ENCODE measurements at places on chromosomes 13 and 19.

- no peak for DNase-seq
Measured at GRCh38 chr13:66926851-66927524, 303.1 kb downstream of the PCDH9 start.

DNA sequence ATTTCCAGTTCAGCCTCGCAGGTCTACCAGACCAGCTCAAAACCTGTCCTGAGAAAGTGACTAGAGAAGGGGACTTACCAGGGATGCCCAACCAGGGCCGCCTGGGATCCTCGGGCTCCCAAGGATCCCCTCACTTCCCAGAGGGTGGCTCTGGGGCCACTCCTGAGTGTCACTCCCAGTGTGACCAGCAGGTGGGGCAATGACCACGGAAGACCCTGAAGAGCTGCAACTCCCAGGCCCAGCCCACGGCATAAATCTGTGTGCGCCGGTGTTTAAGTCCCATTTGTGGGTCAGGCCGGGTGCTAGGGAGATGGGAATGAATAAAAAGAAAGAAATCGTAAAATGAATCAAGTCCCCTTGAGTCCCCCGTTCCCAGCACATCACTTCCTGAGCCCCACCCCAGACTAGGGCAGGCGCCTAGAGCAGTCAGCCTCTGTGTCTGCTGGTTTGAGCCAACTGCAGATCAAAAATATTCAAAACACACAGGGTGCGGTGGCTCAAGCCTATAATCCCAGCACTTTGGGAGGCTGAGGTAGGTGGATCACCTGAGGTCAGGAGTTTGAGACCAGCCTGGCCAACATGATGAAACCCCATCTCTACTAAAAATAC lies 10.7 kb downstream of the PTGIR start:
- peak; percentile 67 for DNase-seq

GRCh38 chr13:23673354-23673753 lies 103.1 kb downstream of the TNFRSF19 start:
- no peak for DNase-seq

GRCh38 chr13:23639674-23640073 lies 69.5 kb downstream of the TNFRSF19 start:
- no peak for DNase-seq

All from stimulated activated CD8-positive, alpha-beta memory T cell treated with anti-CD3 and anti-CD28 coated beads, Interleukin-7, amount 100 ng/mL, for 1 hour (primary cell).